Activated naive CD4-positive, alpha-beta T cell treated with anti-CD3 and anti-CD28 coated beads for 36 hours (primary cell): ENCODE measurements at places on chromosomes 4 and X. TPM values are rescaled to one million over a fixed set of nuclear protein-coding genes. Genes with fewer than 3 reads are reported as not detected.

The ODAM gene
- not detected for total RNA-seq

The HERC5 gene
- 38.8 TPM for total RNA-seq

The GUCY1A1 gene
- total RNA-seq: not detected

- H3K27me3 ChIP-seq: no peaks in the 10 kb centered on the region
- peak; percentile 35 for DNase-seq
These were observed 345.1 kb upstream of the TACR3 start for GRCh38 chr4:104064646-104065577.

DNA sequence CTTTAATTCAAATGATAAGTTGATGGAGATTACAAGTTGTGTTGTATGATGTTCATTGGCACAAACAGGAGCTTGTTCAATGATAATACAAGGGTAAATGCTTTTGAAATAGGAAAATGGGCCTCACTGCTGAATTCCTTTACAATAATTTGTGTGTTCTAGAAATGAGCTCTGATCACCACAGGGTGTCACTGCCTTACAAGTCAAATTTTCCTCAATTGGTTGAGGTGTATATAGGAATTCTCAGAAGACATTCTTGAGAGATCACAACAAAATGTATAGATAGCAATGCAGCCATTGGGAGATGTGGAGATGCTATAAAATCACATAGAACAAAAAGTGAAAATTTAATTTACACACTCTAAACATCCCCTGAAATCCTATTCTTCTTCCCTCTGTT, 49.6 kb downstream of the KLF8 start:
- DNase-seq: peak; percentile 32
- H3K4me1 ChIP-seq: peaks cover 10% of the 10 kb centered on the region
- no peak overlapping the region for H3K27ac ChIP-seq
- no peaks in the 10 kb centered on the region for H3K27me3 ChIP-seq

GRCh38 chr4:110680265-110680664, 57.4 kb upstream of the PITX2 start:
- H3K27ac ChIP-seq: no peak overlapping the region
- no peak overlapping the region for H3K4me3 ChIP-seq
- DNase-seq: no peak
- no peaks in the 10 kb centered on the region for H3K4me1 ChIP-seq
